ENCODE measurements at places on chromosomes 1 and 21.

- DNase-seq: no peak
Measured at GRCh38 chr21:33232291-33233034, 2.7 kb downstream of the IFNAR2 start.

- DNase-seq: no peak
Measured at GRCh38 chr21:45594721-45595489, 48.6 kb upstream of the PCBP3 start.

DNA sequence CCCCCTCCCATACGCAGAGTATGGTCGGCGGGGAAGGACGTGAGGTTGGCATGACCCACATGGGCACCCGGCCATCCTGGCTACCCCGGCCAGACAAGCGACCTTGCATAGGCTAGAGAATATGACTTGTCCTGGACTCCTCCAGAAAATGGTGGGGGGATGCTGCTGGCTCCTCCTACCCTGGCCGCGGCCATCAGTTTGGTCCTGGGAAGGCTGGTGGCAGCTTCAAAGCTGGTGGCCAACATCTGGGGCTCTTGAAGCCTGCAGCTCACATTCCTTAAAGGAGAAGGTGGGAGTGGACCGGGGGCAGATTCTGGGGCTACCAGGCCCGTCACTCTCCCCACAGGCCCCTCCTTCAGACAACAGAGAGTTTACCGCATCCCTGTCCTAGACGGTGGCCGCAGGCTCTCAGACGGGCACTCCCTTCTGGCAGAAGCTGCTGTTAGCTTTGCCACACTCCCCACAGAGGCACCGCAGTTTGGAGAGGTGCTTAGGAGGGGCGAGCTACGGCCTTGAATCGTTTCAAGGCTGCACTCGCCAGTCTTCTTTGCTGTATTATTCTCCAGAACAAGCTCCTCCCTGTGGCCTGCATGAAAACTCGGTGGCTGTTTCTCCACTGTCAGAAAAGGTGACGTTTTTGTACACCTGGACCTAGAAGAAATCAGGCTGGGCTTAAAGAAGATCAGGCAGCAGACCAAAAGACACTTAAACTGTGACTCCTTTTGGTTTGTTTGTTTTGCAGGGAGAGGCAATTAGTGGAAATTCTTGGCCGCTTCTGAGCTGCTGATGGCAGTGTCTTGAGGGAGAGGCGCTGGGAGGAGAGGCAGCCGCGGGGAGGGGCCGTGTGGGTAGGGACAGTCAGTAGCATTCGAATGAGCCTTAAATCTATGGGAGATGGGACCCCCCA, 68.0 kb downstream of the RUNX3 start:
- DNase-seq: peak; percentile 46

GRCh38 chr1:160779626-160780397, 16.2 kb upstream of the LY9 start:
- no peak for DNase-seq

- no peak for DNase-seq
Measured at GRCh38 chr1:229167318-229167717, 103.6 kb upstream of the RAB4A start.

- DNase-seq: peak; percentile 95
Measured at GRCh38 chr1:201184307-201185122, 6.1 kb upstream of the IGFN1 start.

DNA sequence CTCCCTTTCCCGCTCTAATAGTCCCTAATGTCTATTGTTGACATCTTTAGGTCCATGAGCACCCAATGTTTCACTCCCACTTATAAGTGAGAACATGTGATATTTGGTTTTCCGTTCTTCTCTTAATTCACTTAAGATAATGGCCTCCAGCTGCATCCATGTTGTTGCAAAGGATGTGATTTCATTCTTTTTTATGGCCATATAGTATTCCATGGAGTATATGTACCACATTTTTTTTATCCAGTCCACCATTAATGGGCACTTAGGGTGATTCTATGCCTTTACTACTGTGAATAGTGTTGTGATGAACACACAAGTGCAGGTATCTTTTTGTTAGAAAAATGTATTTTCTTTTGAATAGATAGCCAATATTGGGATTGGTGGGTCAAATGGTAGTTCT, 126.0 kb upstream of the RAB3GAP2 start:
- no peak for DNase-seq

GRCh38 chr1:8063298-8064036, 37.4 kb upstream of the ERRFI1 start:
- no peak for DNase-seq

GRCh38 chr1:234656070-234656895, 46.3 kb upstream of the IRF2BP2 start:
- DNase-seq: no peak

DNA sequence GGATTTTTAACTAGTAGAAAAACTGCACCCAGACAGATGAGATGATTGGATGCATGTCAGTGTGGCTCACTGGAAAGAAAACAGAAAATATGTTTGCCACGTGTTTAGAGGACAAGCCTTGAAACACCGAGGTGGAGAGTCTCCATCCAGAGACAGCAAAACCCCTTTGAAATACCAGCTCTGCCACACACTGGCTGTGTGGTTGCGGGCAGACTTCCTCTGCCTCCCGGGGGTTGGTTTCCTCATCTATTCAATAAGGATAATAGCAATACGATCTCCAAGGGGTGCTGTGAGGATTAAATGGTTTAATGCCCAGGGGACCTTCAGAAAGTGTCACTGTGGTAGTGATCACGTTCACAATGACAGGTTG, 67.2 kb upstream of the PARP1 start:
- no peak for DNase-seq

DNA sequence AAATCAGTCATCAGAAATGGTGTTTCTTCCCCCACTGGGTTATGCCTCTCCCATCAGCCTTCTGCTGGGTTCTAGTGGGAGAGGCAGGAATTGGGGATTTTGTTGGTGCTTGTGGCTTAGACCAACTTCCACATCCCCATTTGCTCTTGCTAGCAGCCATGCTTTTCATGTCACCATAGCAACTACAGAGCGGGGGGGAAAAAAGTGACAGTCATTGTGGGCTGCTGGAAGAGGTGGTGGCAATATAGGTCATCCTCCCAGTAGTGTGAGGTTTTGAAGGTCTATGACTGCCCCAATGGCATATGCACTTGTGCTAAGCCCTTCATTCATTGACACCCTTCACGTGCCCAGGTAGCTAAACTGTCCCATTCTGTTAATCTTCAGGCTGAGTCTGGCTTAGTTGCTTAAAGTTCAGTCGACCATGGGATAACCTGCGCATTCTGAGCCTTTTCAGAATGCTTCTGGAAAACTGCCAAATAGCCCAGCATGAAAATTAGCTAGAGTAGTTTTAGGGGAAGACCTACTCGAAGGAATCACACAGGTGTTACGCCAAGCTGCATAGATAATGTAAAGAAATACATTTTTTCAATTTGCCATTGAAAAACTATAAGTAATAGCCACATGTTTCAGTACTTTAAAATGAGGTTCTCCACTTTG, 53.7 kb upstream of the ZNF326 start:
- no peak for DNase-seq

GRCh38 chr1:58619286-58620054, 42.4 kb upstream of the TACSTD2 start:
- DNase-seq: peak; percentile 68

DNA sequence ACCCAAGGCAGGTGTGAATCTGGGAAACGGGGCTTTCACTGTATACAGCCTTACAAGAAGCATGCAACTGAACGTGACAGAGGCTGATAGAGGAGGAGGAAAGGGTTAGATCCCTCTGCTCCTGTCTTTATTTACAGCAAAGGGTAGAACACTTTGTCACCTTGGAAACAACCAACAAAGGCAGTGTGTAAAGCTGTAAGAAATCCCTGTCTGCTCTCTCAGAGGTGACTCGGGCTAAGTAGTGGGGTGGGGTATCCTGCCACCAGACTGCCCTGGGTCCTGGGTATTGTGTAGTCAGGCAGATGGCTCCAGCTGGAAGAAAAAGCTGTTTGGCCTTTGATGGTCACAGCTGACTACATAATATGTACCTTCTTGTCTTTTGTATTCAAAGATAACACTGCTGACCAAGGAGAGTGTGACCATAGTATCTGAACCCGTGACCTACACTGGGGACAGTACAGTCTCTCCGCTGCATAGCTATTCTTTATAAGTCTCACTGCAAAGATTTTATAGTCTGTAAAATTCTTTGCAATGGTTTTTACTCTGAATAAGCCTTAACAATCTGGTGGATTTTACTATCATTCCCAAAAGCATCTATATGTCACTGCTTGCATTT, 22.1 kb upstream of the POU2F1 start:
- no peak for DNase-seq
